ENCODE measurements at places on chromosomes 6 and 20. TPM values are rescaled to one million over a fixed set of nuclear protein-coding genes. Genes with fewer than 3 reads are reported as not detected.

KCNK17 gene
- total RNA-seq, result not detected

CST2 gene
- not detected for total RNA-seq

HLA-DMA gene
- 1.5 TPM for total RNA-seq

HMGN3 gene
- total RNA-seq, result 18.8 TPM

GGTLC1 gene
- not detected for total RNA-seq

REV3L gene
- total RNA-seq, result 17.7 TPM
